ENCODE measurements at places on chromosomes 1 and 21. TPM values are rescaled to one million over a fixed set of nuclear protein-coding genes. Genes with fewer than 3 reads are reported as not detected.

SAMD13 gene
- 0.61 TPM for total RNA-seq

EXO1 gene
- 24.6 TPM for total RNA-seq

AVPR1B gene
- not detected for total RNA-seq

AXDND1 gene
- 0.54 TPM for total RNA-seq

CSF1 gene
- 26.2 TPM for total RNA-seq

TIAM1 gene
- 0.66 TPM for total RNA-seq

SPATA46 gene
- not detected for total RNA-seq

PGBD2 gene
- 4.4 TPM for total RNA-seq

PSMA5 gene
- 116 TPM for total RNA-seq
